CD4-positive, alpha-beta T cell treated with Interleukin-6 at 100 ng/mL for 8 hours (primary cell): ENCODE measurements at places on chromosomes 7 and 10.

GRCh38 chr7:30799206-30799975, 28.2 kb downstream of the MINDY4 start:
- DNase-seq = no peak

DNA sequence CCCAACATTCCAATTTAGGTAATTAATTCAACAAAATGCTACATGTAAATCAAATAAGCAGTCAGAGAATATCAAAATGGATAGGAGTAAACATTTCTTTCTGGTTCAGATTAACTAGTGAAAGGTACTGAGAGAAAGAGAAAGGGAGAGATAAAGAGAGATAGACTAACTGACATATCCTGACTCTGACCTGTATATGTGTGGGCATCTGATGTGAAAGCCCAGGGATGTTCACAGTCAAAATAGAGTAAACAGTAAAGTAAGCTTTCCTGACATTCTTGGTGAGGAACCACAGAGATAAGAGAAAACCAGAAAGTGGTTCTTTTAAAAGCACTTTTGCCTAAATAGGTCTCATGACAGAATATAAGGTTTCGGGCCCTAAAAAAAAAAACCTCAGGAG, 37.5 kb upstream of the ANK3 start:
- DNase-seq = no peak

- DNase-seq = no peak
Observed at GRCh38 chr7:542713-543500, 23.3 kb upstream of the PDGFA start.

GRCh38 chr10:32061440-32061839, 5.2 kb upstream of the KIF5B start:
- no peak for DNase-seq

DNA sequence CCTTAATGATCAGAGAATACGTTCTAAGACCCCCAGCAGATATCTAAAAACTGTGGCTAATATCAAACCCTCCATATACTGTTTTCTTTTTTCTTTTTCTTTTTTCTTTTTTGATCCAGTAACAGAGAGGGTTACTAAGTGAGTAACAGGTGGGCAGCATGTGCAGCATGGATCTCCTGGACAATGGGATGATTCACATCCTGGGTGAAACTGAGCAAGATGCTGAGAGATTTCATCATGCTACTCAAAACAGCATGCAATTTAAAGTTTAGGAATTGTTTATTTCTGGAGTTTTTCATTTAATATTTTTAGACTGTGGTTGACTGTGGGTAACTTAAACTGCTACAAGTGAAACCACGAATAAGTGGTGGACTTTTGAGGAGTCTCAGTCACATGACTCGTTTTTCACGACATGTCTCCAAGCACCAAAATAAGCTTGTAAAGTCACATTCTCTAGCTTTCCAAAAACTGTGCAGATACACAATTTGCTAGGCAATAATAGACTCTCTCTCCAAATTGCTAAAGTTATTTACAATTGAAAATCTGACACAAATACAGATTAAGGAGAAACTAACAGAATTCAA, 716.2 kb downstream of the NXPH1 start:
- DNase-seq = no peak

DNA sequence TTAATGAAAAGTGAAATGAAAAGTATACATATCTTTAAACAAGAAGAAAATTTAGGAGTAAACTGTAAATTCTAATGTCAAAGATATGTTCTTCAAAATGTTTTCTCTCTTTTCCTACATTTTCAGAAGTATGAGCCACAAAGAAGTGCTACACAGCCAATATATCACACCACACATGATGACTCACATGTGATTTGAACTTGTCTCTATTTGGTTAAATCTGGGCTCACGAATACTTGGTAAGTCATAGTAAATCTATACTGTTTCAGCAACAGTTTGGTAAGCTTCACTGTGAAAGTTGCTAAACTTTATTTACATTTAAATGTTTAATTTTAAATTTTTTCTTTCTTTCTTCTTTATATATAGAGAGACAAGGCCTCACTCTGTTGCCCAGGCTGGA, 380.6 kb upstream of the IGFBP3 start:
- no peak for DNase-seq

DNA sequence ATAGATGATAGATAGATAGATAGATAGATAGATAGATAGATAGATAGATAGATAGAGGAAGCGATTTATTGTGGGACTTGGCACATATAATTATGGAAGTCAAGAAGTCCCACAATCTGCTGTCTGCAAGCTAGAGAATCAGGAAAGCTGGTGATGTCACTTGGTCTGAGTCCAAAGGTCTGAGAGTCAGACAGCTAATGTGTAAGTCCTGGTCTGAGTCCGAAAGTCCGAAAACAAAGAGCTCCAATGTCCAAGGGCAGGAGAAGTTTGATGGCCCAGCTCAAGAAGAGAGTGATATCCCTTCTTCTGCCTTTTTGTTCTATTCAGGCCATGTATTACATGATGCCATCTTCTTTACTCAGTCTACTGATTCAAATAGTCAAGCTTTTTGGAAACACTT, 53.8 kb upstream of the TCF7L2 start:
- no peak for DNase-seq

- DNase-seq = no peak
Observed at GRCh38 chr7:271266-272107, 18.5 kb upstream of the FOXL3 start.
